NCI-H748 treated with DMSO at 0.1 percent for 48 hours (cell line): ENCODE measurements at places on chromosomes 11 and 22.

DNA sequence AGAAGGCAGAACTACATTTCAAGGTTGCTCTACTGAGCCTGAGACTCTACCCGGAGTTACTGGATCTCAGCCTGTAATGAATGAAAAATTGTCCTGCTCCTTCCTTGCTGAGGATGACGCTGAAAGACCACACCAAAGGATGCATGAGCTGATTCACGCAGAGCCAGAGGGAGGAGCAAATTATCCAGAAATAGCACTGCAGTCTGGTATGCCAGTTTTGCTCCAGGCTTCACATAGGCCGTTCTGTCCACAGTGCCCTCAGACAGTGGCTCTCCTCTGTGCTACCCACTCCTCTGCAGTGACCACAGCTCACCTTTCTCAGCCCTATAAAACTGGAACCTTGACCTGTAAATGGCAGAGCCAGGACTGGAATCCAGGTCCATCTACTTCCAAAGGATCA, 79.3 kb upstream of the GALNT18 start:
- no peak for DNase-seq

GRCh38 chr11:93034723-93035039, 65.2 kb downstream of the MTNR1B start:
- DNase-seq: no peak

GRCh38 chr11:88337987-88338668, 592 bp upstream of the CTSC start:
- no peak for DNase-seq

DNA sequence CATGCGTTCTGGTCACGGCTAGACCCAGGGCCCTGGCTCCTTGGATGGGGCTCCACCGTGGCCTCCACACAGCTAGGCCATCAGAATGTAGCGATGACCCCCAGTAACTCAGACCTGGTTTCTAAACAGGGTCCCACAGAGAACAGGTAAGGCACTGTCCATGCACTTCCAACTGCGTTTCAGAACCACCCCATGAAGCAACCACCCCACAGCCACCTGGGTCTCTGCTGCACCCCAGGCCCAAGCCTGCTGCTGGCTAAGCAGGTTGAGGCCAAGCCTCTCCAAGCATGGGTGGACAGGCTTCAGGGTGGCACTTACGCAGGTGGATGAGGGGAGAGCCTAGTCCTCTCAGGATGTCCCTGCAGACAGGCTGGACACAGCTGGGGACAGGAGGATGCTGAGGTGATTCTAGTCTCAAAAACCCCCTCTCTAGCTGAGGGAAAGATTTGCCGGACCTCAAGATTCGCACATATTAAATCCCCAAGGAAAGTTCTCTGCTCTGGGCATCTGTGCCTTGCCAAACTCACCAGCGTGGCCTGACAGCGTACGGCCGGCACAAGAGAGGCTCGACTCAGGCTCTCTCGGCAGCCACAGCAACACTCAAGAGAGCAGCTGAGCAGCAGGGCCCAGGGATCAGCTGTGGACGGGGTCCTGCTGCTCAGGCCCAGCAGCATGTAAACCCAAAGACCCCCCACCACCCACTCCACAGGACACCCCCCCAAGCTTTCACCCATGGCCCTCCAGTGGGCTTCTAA, 141.6 kb downstream of the CRYBB2 start:
- DNase-seq: no peak

DNA sequence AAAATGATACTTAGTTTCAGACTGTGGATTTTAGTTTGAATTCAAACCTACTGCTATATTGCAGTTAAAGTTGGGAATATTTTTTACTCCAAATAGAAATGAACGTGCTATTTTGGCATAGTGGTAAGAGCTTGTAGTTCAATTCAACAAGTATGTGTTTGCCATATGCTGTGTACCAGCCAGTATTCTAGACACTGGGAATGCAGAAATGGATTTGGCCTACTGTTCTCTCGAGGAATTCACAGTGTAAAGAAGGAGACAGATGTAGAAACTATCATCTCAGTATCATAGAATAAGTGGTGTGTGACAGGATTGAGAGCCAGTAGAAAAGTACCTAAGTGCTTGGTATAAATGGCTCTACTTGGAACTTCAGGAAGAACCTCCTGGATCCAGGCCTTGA, 80.4 kb downstream of the ATXN10 start:
- DNase-seq: no peak

- peak; percentile 40 for DNase-seq
Observed at GRCh38 chr11:95363708-95364107, 132.7 kb upstream of the SESN3 start.

GRCh38 chr22:35749808-35750207, 32.1 kb downstream of the APOL5 start:
- no peak for DNase-seq

- no peak for DNase-seq
Observed at GRCh38 chr11:82049199-82049598, 684.5 kb downstream of the FAM181B start.

DNA sequence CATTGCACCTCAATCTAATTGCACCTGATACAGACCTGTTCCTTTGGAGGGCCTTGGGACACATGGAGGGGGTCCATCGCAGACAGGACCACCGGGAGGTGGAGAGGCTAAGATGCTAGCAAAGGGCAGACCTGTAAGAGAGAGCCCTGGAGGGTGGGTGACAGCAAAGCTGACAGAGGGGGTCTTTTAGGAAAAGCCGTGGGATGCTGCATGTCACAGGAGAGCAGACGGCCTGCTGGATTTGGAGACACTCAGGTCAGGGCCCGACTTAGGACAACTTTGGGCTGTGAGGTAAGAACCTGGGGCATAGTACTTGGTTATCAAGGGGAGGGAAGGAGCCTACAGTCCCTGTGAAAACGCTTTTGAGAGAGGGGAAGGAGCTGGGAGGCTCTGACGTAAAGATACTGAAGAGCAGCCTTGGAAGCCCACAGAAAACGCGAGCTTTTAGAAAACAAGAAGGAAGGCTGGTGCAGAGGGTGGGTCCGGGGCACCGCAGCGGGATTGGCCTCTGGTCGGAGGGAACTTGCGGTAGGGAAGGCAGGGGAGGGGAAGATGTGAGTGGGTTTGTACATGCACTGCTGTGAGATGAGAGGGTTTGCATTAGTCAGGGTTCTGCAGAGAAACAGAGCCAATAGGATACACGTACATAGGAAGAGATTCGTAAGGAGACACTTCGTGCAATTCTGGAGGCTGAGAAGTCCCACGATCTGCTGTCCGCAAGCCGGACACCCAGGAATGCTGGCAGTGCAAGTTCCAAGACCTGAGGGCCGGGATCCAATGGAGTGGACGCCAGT, 868.5 kb downstream of the TBC1D22A start:
- DNase-seq: peak; percentile 72

GRCh38 chr11:102853956-102854355, 10.5 kb upstream of the MMP3 start:
- no peak for DNase-seq

DNA sequence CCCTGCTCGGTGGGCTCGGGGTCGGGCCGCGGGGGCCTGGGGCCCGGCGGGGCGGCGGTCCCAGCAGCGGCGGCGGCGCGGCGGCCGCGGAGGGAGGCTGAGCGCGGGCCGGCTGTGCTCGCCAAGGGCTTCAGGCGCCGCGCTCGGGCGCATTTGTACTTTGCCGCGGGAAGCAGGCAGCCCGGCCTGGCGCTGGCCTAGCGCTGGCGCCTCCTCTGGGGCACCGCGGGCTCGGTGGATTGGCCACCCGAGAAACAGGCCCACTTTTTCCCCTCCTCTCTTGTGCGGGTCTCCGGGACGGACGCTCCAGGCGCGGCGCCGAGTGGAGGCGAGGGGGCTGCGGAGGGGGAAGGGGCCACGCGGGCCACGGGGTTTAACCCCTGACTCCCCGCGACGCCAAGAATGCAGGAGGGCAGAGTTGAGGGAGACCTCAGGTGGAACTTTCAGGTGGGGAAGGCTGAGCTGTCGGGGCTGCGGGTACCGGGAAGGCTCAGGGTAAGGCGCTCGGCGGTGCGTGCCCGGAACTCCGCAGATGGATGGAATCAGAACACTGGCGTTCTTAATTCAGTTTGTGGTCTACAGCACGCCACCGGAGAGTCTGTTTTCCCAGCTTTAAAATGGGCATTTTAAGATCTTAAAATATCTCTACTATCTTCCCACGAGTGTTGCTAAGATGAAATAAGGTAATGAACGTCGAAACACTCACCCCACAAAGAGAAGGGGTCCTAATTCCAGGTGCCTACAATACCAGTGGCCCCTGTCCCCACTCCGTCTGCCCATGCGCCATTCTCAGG, at the start of gene CHRDL2:
CHRDL2 (minus strand) TSS at position 126 of the 794 bp plus-strand sequence. CDS start 538 bp downstream, outside the sequence.
- DNase-seq: no peak
